Activated T-cell treated with anti-CD3 and anti-CD28 coated beads, Interleukin-2, amount 50 U/mL, for 24 hours (primary cell): ENCODE measurements at places on chromosomes 12 and 14.

DNA sequence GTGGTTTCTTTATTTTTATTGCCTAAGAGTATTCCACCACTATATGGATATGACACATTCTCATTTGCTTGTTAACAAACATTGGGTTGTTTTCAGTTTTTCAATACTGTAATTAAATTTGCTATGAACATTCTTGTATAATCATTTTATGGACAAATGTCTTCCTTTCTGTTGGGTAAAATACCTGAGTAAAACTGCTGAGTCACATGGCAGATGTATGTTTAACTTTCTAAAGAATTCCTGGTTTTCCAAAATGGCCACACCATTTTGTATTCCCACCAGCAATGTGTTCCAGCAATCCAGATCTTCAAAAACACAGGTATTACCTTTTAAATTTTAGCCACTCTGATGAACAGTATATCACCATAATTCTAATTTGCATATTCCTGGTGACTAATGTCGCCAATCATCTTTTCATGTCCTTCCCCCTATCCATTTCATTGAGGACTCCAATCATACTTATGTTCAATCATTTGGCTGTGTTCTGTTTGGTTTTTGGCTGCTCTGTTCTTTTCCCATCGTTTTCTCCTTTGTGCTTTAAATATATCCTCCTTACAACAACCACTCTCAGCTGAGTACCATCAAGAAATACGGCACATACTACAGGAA, 36.0 kb downstream of the CDK17 start:
- DNase-seq, result no peak

DNA sequence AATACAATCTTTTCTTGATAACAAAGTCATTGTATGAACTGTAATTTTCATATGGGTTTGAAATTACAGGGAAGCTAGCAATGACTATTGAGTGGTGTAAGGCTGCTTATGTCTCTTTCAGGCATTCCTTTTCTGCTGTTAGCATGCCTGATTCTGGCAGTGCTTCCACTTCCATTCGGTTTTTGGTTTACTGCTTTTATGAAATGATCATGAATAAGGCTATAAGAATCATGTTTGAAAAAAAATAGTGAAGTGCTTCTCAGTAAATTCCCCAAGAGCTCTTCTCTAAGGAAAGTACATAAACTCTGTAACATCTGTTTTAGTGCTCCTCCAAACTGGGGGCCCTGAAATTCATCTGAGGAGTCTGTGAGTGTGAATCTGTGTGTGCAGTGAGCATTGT, 434.0 kb upstream of the RGS6 start:
- DNase-seq, result no peak

GRCh38 chr14:51487848-51488247, 163.9 kb upstream of the FRMD6 start:
- DNase-seq, result no peak

DNA sequence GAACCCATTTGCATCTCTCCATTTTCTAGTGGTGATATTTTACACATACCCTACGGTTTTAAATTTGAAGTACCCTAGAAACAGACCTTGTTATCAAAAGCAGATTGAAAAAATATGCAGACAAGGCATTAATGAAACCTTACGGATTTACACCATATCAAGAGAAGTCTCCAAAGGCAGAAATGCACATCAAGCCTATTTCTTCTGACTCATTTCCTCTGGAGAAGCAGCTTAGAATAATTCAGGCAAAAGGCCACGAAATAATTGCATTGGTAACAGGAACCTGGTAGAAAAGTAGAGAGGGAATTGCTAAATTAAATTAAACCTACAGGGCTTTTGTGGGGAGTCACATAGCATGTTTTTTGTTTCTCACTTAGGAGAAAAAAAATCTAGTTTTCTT, 34.7 kb downstream of the KICS2 start:
- DNase-seq, result no peak

- no peak for DNase-seq
Measured at GRCh38 chr12:3323002-3323685, 167.9 kb upstream of the PRMT8 start.

- DNase-seq, result no peak
Measured at GRCh38 chr12:40907115-40907527, 214.9 kb downstream of the CNTN1 start.

GRCh38 chr14:24456980-24457379, 14.4 kb upstream of the SDR39U1 start:
- no peak for DNase-seq

DNA sequence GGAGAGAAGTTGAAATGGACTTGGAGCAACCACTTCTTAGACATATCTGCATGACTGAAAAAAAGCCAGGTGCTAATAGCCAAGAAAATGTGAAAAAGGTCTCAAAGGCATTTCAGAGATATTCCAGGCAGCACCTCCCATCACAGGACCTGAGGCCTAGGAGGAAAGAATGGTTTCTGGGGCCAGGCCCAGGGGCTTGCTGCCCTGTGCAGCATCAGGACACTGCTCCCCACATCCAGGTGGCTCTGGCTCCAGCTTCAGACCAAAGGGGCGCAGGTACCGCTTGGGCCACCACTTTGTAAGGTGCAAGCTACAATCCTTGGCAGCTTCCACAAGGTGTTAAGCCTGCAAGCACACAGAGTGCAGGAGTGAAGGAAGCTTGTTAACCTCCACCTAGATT, 114.3 kb downstream of the PIK3C2G start:
- no peak for DNase-seq

GRCh38 chr12:22312336-22312735, 22.2 kb downstream of the ST8SIA1 start:
- DNase-seq, result no peak

DNA sequence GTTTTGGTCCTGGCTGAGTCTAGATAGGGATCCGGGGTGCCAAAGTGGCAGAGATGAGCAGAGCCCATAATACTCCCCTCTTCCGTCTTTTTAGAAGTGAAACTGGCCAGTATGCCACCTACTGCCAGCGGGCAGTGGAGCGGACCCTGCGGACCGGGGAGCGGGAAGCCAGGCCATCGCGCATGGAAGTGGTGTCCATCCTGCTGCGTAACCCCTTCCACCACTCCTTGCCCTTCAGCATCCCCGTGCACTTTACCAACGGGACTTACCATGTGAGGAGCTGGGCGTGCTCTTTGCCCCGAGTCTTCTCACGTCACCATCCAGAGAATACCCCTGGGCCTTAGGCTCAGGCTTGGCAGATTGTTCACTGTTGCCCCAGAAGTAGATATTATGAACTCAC, 21.0 kb downstream of the PIGH start:
- DNase-seq, result no peak

DNA sequence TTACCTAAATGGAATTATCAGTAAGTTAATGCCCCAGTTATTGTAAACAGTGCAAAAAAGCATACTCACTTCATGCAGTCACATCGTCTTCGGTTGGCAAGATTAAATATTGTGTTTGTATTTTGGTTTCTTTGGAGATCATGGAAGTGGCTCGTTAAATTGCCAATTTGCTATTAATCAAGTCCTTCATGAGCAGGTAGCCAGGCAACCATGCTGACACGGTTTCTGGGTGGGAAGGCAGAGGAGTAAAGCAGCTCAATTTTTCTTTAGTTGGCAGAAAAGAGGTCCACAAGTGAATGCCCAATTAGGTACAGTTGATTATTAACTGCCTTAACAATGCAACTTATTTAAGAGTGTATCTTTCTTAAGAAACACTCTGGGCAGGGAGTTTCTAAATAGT, 43.9 kb downstream of the PPP4R3A start:
- no peak for DNase-seq

DNA sequence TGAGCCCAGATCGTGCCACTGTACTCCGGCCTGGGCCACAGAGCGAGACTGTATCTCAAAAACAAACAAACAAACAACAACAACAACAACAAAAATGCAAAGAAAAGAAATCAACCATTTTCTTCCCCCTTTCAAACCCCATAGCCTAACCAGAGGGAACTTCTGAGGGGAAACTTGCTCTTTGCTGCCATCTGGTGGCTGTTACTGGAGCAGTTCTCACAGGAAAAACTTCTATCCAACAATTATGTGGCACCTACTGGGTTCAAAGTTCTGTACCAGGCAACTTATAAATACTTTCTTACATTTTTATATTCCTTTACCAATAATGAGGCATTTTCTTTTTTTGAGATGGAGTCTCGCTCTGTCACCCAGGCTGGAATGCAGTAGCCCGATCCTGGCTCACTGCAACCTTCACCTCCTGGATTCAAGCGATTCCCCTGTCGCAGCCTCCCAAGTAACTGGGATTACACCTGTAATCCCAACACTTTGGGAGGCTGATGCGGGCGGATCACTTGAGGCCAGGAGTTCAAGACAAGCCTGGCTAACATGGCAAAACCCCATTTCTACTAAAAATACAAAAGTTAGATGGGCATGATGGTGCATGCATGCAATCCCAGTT, 50.9 kb upstream of the BICDL1 start:
- peak; percentile 71 for DNase-seq

GRCh38 chr12:65742018-65743010, 82.0 kb upstream of the HMGA2 start:
- peak; percentile 42 for DNase-seq

GRCh38 chr12:1047898-1048660, 57.1 kb downstream of the ERC1 start:
- no peak for DNase-seq

DNA sequence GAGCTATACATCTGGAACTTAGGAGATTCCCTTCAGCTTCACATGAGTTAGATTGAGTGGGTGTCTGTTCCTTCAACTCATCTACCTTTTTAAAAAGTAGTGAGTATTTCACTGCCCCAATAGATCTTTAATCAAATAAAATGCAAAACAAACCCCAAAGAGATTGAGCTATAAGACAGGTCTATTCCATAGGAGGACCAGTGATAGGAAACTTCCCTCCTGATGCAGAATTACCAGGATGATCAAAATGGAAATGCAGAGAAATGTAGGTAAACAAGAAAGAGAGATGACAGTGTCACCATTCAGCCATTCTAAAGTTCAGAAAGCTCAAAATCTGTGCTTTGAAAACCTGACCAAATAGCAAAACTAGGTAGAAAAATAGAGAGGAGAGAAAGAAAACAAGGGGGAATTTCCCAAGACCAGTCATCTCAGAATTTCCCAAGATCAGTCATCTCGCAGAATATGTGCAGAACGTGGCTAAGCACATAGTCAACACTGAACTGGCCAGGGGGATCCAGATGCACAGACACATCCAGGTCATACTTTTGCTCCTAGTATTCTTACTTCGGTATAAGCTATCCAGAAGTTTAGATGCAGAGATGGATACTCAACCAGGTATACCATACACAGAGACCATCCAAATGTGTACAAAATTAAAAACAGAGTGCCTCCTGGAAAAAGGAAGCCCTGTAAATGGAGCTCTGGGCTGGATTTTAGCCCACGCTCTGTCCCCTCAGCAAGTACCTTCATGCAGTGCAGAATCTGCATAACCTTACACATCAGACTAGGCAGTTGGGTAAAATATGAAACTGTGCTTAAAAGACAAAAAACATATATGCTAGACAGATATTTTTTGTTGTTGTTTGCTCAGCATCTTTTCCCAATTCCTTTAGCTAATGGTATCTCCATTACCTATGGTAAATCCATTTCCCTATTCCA, 27.4 kb downstream of the SLC41A2 start:
- DNase-seq, result peak; percentile 33

GRCh38 chr12:21221072-21221471, 90.1 kb downstream of the SLCO1B1 start:
- DNase-seq, result no peak

GRCh38 chr14:23831596-23831995, 122.0 kb upstream of the DHRS4 start:
- no peak for DNase-seq

- peak; percentile 81 for DNase-seq
Measured at GRCh38 chr14:67426983-67427606, 15.1 kb upstream of the PLEK2 start.

GRCh38 chr12:10165421-10165820, 6.5 kb downstream of the OLR1 start:
- no peak for DNase-seq

DNA sequence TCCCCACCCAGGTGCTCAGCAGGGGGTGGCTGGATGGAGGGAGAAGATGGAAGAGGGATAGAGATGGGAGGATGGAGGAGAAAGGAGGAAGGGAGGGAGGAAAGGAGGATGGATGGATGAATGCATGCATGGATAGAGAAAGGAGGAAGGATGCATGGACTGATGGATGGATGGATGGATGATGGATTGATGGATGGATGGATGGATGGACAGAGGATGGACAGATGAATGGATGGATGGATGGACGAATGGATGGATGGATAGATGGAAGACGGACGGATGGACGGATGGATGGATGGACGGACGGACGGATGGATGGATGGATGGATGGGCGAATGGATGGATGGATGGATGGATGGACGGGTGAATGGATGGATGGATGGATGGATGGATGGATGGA, 64.1 kb downstream of the NCOR2 start:
- no peak for DNase-seq

DNA sequence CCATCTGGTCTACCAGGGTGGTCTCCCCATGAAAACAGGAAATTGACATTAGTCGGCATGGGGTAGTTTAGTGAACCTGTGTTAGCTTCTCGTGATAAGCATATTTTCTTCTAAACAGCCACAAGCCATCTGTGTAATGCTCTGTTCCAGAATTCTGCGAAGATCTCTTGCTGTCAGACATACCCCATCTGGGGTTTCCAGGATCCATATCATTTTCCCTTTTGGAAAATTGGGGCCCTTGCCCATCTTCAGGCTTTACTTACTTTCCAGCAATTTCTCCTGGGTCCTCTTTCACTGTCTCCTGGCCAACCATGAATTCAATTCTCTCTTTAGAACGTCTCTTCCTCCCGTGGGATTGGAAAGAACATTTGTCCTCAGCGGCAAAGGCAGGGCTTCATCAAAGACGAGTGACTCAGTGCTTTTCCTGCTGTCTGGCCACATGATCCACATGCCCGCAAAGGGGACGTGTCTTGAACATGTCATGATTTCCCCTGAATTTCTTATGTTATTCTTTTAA, 21.4 kb upstream of the NCOR2 start:
- no peak for DNase-seq

- no peak for DNase-seq
Measured at GRCh38 chr14:85415015-85415712, 114.8 kb upstream of the FLRT2 start.

DNA sequence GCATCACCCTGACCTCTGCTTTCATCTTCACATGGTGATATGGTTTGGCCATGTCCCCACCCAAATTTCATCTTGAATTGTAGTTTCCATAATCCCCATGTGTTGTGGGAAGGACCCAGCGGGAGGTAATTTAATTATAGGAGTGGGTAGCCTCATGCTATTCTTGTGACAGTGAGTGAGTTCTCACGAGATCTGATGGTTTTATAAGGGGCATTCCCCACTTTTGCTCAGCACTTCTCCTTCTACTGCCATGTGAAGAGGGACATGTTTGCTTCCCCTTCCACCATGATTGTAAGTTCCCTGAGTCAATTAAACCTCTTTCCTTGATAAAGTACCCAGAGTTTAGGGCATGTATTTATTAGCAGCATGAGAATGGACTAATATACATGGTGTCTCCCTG, 38.2 kb downstream of the TMBIM6 start:
- no peak for DNase-seq

DNA sequence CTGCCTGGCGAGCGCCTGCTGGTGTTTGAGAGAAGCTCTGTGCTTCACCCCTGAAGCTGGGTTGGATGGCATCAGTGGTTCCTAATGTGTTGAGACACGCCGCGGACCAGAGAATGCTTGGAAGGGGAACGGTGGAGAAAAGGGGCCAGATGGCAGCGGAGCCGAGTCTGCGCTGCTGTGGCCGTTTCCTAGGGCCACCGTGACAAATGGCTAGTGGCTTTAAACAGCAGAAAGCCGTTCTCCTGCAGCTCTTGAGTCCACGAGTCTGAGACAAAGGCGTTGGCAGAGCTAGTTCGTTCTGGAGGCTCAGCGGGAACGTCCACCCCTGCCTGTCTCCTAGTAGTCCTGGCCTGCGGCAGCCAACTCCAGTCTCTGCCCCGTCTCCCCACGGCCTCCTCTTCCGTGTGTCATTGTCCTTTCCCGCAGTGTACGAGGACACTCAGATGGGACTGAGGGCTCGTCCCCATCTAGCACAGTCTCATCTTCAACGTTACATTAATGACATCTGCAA, 103.6 kb downstream of the ADGRD1 start:
- DNase-seq, result no peak
